Ovary (tissue), 10 donors: ENCODE measurements at places on chromosomes 6 and 20. TPM values are rescaled to one million over a fixed set of nuclear protein-coding genes. Genes with fewer than 3 reads are reported as not detected.

Gene PTPRK
- 45.7 TPM for total RNA-seq

Gene ACTR5
- total RNA-seq = 6.2 TPM

Gene CASS4
- 2.6 TPM for total RNA-seq

Gene SSTR4
- not detected for total RNA-seq

Gene PACRG
- 3.3 TPM for total RNA-seq

Gene SPATA25
- 4.5 TPM for total RNA-seq

Gene ECT2L
- total RNA-seq = 6.8 TPM

Gene HLA-DMB
- 11.1 TPM for total RNA-seq
